Mesenteric fat pad (tissue), 1 donor: ENCODE measurements at places on chromosomes 13 and 19. TPM values are rescaled to one million over a fixed set of nuclear protein-coding genes. Genes with fewer than 3 reads are reported as not detected.

DNA sequence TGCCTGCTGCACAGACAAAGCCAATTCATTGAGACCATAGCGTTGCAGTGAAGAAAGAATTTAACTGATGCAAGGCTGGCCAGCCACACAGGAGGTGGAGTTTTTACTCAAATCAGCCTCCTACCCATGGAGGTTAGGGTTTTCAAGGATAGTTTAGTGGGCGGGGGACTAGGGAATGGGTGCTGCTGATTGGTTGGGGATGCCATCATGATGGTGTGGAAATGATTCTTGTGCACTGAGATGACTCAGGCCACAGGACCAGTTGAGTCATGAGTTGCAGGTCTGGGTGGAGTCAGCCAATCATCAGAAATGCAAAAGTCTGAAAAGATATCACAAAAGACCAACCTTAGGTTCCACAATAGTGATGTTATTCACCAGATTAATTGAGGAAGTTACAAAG lies 359.6 kb downstream of the FOXO1 start:
- no peak for DNase-seq

- DNase-seq = no peak
Measured at GRCh38 chr19:2618611-2619010, 83.9 kb downstream of the GNG7 start.

DNA sequence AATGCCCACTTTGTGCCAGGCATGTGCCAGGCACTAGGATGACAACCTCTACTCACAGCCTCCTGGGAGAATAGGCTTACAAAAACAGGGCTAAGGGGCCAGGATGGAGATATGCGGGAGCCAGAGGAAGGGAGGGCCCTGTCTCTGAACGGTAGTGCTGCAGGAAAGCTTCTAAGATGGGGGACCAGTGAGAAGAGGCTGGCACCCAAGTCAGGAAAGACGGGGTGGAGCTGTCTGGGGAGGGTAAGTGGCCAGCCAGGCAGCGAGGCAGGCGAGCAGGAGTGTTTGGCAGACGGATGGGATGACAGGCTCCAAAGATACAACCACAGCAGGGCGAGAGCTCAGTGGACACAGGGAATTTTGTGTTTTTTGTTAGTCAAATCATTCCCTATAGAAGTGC lies 44.7 kb upstream of the GPI start:
- DNase-seq = no peak

GRCh38 chr19:51587264-51588191 lies 16.4 kb downstream of the ZNF175 start:
- DNase-seq = no peak

- DNase-seq = no peak
Measured at GRCh38 chr19:7638802-7639465, 2.0 kb downstream of the STXBP2 start.

GRCh38 chr13:53167561-53167960 lies 138.9 kb downstream of the OLFM4 start:
- no peak for DNase-seq

DNA sequence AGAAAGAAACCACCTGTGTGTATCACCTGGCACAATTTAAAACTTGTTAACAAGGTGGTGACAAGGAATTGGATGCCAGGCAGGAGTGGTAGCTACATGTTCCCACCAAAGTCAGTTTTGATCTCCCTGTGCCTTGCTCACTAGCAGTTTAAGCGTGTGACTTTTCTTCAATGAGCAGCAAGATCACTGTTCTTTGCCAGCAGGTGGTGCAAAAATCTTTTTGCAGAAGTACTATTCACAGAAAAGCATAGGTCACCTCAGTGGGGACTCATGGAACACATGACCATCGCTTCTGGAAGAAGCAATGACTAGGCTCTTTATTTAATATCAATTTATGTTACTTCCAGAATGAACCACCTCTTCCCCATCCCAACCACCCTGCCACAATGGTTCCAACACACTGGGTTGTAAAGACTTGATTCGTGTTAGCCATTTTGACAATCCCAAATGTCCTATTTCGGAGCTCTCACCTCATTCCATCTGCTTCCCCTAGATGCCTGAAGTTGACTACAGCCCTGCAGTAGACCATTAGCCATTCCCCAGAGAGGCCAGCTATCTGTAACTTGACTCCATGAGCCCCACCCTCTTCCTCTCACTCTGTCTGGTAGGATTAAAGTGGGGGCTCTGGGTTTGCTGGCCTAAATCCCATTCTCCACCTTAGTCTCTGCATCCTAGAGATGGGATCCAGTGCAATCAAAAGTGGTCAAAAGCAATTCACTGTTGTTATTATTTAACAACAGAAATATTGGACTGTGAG lies 59.1 kb upstream of the TNFRSF19 start:
- DNase-seq = no peak

DNA sequence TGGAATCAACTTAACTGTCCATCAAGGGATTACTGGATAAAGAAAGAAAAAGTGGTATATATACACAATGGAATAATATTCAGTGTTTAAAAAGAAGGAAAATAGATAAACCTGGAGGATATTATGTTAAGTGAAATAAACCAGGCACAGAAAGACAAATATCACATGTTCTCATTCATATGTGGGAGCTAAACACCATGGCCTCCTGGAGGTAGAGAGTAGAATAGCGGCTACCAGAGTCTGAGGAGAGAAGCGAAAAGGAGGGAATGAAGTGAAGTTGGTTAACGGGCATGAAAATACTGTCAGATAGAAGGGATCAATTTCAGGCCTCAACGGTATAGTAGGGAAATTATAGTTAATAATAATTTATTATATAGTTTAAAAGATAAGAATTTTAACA lies 147.5 kb upstream of the OBI1 start:
- no peak for DNase-seq

DNA sequence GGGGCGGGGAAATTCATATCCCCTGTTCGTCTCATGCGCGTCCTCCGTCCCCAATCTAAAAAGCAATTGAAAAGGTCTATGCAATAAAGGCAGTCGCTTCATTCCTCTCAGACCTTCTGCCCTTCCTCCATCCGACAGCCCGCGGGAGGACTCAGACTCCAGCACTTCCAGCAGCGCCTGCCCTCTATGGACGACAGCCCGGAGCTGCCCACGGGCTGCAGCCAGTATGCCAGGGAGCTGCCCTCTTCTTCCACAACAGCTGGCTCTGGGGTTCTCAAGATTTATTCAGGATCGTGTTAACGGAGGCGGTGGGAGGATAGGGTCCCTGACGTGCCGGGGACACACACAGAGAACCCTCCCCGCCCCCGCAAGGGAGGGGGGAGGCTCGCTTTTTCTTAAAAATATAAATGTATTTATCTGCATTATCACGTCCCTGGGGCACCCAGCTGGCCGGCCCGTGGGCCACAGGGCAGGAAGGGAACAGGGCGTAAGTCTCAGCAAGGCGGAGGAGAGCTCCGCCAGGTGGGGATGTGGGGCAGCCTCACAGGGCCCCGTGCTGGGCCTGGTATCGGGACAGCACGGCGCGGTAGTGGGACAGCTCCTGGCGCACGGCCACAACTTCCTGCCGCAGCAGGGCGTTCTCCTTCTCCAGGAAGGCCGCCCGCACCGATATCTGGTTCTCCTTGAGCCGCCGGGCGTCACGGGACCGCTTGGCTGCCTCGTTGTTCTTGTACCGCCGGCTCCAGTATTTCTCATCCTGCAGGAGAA lies 6.7 kb downstream of the DBP start:
- no peak for DNase-seq

- no peak for DNase-seq
Measured at GRCh38 chr13:71712988-71713653, 153.9 kb downstream of the DACH1 start.

DNA sequence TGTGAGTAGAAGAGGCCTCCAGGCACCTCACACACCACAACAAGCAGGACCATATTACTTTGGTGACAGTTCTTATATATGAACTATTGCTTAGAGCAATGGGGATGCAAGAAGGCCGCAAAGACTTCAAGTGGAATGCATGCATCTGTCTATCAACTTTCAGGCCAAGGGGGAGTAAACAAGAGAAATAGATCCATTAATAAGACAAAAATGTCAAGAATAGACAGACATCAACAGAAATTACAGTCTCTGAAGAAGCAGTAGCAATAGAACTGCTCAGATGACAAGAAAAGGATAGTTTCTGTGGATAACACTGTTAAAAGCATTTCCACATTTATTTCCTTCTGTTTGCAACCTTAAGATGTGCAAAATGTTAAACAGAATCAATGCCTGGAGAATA lies 1057.7 kb downstream of the UQCRFS1 start:
- DNase-seq = no peak

DNA sequence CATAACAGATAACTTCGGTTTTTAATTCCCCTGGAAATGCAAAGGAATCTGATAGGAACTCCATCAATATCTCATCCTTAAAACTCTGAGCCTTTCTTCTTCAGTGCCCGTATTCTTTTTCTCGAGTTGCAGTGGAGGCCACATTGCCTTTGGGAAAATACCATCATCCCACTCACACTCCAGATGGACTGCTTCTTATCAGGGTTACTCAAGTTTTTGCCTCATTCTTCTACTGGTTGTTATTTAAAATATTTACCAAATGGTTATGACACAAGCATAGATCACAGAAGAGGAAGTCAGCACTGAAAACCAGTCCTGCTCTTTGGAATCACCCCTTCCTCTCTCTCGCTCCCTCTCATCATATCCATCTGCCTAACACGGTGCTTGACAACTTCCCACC lies 1020.5 kb upstream of the SLC10A2 start:
- DNase-seq = no peak

DNA sequence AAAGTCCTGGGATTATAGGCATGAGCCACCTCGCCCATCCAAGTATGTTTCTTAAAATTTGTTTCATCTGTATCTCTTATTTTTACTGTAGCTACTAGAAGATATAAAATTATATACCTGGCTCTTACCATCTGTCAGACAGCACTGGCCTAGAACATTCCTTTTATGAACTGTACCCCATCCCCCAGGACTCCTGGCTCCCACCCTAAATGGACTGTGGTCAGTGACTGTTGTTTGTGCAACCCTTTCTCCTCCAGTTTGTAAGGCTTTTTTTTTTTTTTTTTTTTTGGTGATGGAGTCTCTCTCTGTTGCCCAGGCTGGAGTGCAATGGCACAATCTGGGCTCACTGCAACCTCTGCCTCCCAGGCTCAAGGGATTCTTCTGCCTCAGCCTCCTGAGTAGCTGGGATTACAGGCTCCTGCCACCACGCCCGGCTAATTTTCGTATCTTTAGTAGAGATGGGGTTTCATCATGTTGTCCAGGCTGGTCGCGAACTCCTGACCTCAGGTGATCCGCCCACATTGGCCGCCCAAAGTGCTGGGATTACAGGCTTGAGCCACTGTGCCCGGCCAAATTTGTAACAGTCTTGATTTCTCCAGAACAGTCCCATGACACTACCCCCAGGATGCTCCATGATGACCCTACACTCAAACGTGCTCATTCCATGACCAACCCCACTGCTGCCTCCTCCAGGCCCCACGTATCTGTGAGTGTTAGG lies 2.5 kb downstream of the NDUFA3 start:
- DNase-seq = no peak

DNA sequence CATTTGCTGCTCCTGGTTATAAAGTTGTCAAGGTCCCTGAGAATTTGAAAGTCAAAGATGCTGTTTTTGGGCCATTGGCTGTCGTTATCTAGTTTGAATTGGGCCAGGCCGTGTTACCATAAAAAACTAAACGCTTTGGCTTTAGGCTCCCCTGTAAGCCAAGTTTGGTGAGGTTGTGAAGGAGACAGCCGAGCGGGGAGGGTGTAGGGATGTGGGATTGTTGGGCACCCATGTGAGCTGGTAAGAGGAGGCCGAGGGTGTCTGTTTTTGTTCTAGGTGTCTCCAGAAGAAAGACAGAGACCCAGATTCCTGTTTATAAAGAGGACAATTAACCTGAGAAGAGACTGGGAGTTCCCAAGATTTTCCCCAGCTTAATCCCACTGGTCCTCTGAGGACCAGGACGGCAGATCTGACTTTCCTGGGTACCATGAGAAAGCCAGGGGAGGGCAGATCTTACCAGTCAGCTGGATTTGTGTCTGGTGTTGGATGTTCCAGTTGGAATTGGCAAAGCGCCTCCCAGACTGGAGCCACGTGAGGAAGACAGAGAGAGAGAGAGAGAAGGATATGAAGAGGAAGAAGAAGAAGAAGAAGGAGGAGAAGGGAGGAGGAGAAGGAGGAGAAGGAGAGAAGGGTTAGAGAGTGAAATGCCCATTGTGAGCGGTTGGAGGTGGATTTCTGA lies 25.1 kb downstream of the TMEM255B start:
- peak; percentile 14 for DNase-seq

GRCh38 chr13:102495663-102496062 lies 93.8 kb upstream of the FGF14 start:
- DNase-seq = no peak

DNA sequence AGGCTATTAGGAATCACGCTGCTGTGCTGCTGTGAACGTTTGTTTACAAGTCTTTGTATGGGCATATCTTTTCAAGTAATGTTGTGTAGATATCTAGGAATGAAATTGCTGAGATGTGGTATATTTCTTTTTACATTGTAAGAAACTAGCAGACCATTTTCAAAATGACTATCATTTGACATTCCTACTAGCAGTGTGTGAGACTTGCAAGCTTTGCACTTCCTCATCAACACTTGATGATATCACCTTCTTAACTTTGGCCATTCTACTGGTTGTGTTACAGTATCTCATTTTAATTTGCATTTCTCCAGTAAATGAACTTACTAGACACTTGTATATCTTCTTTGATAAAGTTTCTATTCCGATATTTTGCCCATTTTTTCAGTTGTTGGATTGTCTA lies 12.1 kb downstream of the METTL21C start:
- no peak for DNase-seq

DNA sequence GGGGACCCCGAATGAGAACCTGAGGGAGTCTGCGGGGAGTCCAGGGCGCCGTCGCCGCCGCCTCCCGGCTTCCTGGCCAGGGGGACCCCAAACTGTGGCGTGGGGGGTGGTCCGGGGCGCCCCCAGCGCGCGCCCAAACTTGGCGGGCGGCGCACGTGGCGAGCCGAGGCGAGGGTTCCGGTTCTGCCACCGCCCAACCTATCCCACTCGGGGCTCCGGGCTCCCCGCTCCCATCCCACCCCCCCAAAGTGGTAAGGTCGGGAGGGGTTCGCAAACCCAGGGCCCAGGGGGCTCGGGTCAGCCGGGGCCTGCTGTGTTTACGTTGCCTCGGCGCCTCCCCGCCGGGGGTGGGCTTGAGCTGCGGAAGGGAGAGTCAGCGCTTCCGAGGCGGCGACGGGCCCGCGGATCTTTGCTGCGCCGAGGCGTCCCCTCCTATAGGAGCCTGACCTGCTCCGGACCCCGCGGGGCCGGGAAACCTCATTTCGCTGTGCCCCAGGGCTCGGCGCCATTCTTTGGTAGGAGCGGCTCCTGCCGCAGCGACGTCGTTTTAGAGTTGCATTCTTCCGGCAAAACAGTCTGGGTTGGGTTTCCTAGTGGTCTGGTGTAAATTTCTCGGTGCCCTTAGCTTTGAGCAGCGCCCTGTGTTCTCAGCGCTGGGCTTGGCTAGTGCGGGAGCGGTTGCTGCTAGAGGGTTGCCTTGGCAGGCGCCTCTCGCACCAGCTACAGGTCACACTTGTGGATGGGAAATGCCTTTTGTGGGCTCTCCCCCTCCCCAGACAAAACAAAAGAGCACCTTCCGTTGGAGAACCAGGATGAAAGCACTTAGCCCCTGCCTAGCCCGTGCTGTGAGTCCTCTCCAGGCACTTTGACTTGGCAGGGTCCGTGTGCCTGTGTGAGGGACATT lies 1.2 kb downstream of the DAZAP1 start:
- no peak for DNase-seq

The ZNF544 gene
- 25.2 TPM for total RNA-seq

The KIR2DL3 gene
- total RNA-seq = not detected

The PLVAP gene
- 293 TPM for total RNA-seq

The RFPL4A gene
- total RNA-seq = not detected

The CAPNS1 gene
- 647 TPM for total RNA-seq
